ENCODE measurements at places on chromosomes 6 and 20. TPM values are rescaled to one million over a fixed set of nuclear protein-coding genes. Genes with fewer than 3 reads are reported as not detected.

The RUNX2 gene
- 26.1 TPM for total RNA-seq

The PBOV1 gene
- total RNA-seq, result not detected

The TULP1 gene
- total RNA-seq, result not detected

The RPL10A gene
- total RNA-seq, result 818 TPM

The PRSS35 gene
- 3.9 TPM for total RNA-seq
